ENCODE measurements at places on chromosomes 7 and 10. TPM values are rescaled to one million over a fixed set of nuclear protein-coding genes. Genes with fewer than 3 reads are reported as not detected.

The TRIM56 gene
- total RNA-seq = 12.3 TPM

The BTBD16 gene
- not detected for total RNA-seq

The PRTFDC1 gene
- total RNA-seq = 7.0 TPM

The ASZ1 gene
- not detected for total RNA-seq

The KEL gene
- total RNA-seq = not detected

The GJC3 gene
- 0.20 TPM for total RNA-seq

The HMX2 gene
- not detected for total RNA-seq
